ENCODE measurements at places on chromosomes 6 and 20.

DNA sequence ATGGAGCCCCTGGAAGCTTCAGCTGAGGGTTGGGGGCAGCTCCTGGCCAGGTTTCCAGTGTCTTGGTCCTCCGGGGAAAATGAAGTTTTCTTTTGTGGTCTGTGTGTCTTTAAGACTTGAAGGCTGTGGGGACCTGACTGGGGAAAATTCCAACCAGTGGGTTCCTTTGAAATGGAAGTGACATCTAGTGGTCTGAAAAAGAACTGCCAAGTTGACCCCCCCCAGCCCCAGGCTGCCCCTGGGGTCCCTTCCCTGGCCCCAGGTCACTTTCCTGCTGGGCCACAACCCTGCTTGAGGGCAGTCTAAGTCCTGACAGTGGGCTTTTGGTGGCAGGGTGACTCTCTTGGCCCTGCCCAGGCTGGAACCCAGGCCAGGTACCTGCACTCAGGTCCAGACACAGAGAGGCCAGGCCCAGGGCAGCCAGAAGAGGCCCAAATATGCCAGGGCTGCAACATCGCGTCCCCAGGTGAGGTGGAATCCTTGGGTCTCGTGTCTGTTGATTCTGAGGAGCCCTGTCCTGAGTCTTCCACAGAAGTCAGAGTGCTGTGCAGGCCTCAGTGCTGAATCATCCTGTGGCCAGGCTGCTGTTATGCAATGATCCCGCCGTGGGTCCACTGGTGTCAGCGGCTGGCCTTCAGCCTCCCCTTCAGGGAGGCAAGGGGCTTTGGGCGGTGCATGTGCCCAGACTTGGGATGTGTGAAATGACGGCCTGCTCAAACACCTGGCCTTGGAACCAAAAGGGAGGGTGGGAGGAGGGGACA lies 68.4 kb downstream of the VEGFA start:
- peak; percentile 63 for DNase-seq

DNA sequence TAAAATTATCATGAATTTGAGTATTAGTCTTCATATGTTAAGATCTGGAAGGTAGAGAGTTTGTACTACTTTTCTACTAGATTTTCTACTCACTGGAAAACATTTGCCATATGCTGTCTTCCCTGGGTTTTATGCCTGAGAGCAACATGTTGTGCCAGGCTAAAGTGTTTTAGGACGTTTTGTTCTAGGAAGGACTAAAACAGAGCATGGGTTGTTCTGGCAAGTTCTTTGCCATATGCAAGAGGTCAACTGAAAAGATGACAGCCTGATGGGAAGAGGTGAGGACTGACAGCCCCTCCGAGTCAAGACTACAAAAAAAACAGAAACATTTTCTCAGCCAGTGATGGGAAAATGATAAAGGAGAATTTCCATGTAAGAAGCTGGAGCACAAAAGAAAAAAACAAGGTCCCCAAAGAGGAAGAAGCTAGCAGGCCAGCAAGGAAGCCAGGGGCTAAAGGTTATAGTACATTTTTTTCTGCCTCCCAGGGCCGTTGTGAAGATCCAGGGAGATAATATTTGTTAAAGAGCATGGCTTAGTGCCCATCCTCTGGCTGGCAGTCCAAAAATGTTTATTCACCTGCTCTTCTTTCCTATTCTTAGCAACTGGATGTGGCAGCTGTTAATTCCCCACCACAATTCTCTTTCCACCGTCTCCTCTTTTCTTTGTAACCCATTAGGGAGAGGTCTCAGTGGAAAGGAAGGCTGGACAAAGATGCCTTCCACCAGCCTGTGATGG lies 7.8 kb downstream of the SCGN start:
- no peak for DNase-seq

DNA sequence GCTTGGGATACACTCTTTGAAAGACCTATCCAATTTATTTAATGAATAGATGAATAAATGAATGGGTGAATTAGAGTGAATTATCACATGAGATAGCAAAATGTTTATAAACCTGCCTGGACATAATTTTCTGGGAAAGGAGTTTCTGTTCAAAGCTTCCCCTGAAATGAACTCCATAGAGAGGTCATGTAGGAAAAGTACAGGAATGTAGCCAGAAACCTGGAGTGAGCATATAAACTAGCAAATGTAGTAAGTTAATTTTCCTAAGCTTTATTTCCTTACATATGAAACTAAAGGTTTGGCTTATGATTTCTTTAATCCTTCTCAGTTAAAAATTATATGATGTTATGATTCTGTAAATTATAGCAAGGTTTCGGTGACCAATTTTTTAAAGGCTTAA lies 380.3 kb upstream of the RSPO3 start:
- no peak for DNase-seq

DNA sequence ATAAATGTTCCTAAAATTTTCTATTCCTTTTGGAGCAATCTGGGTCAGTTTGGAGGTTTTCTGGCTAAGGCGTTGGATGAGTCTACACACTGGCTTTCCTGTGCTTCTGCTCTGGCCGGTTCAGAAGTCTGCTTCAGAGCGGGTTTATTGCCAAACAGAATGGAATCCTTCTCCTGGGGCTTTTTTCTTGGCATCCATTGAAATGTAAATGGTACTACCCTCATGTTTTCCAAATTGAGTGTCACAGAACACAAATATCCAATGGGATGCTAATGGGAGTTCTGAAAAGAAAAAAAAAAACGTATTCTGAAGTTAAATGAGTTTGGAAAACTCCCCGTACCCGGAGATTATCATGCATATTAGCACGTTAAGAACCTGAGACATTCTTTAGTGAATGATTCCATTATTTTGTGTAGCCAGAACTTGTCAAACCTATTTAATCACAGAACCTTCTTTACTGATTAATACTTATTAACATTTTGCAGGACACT lies 930.3 kb downstream of the QKI start:
- DNase-seq = peak; percentile 24

DNA sequence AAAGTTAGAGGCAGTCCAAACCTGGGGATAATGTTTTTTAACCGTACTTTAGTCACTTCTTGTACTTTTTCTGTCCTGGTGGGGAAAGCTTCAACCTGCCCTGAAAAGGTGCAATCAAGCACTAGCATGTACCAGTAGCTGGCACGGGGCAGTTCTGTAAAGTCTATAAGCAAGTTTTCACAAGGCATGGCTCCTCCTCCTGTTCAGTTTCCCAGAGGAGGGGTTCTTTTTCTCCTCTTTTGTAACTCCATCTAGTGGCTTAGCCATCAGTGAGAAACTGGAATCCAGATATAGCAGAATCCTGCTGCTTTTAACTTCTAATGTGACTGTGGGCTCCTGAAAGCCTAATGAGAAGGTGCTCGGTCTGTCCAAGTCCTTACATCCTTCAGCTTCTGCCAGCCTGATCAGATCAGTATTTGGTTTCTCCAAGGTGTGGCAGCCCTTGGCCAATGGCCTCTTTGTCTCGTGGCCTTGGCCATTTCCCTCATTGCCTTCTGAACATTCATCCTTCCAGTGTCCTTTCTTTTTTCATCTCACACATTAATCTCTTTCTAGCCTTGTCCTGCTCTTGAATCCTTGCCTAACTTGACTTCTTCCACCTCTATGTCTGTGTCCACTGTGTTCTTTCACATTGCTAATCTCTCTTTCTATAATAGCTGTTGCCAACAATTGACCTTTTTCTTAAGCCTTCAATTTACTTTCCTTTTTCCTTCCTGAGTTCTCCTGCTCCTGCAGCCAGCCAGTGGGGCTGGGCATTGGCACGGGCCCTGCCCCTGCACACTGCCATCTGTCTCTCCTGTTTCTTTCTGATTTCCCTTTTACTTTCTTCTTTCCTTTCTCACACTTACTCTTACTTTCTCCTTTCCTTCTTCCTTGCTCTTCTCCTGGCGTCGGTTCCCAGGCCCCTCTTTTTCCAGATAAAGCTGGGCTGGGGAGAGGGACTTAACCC lies 222.0 kb upstream of the SYNCRIP start:
- DNase-seq = no peak

GRCh38 chr6:39476151-39476550 lies 153.6 kb upstream of the KCNK16 start:
- no peak for DNase-seq

Data from left ventricle myocardium superior (tissue), 1 donor.